ENCODE measurements at places on chromosomes 12 and 14. TPM values are rescaled to one million over a fixed set of nuclear protein-coding genes. Genes with fewer than 3 reads are reported as not detected.

- DNase-seq: no peak
These were observed 7.5 kb downstream of the LAG3 start for GRCh38 chr12:6779708-6780432.

The NFATC4 gene
- total RNA-seq: 0.81 TPM

The PGF gene
- 0.29 TPM for total RNA-seq

GRCh38 chr14:85873006-85873405, 343.1 kb downstream of the FLRT2 start:
- no peak for DNase-seq

DNA sequence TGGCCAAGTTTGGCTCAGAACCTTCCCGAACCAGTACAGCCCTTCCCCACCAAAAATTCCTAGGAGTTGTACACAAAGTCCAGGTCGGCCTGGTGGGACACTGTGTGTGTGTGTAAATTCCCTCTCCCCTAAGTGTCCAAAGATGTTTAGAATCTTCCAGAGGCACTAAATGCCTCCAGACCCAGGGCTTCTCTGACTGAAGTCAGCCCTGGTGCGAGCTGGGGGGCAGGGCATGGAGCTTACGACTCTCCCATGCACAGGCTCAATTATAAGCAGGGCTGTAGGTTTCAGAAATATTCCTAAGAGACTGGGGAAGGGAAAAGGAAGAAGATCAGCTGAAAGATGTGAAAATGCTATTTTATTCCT, 106.9 kb upstream of the ATF7IP start:
- no peak for DNase-seq

DNA sequence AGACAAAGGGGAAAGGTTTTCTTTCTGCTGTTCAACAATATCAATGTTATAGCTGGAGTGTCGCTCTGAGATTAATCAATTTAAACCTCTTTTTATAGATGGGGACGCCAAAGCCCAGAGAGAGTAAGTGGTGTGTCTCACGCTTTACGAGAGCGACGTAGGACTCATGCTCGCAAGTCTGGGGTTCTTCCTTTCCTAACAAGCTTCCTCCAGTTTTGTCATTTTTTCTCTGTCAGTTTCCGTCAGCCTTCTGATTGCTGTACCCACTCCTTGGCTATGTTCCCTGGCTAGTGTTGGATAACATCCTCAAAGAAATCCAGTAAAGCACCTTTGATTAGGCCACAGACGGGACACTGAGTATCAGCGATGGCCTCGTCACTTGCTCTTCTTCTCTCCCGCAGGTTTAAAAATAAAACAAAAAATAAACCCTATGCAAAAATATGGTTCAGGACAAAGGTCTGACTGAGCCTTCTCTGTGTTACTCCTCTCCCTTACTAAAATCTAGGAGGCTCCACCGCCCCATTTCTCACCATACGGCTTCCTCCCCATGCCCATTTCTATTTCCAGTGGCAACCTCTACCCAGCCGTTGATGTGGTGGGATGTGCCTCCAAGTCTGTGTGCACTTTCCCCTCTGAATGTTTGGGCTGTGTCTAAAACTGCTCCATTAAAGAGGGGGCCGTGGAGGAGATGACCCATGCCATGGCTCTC, 172.7 kb upstream of the PARP11 start:
- no peak for DNase-seq

DNA sequence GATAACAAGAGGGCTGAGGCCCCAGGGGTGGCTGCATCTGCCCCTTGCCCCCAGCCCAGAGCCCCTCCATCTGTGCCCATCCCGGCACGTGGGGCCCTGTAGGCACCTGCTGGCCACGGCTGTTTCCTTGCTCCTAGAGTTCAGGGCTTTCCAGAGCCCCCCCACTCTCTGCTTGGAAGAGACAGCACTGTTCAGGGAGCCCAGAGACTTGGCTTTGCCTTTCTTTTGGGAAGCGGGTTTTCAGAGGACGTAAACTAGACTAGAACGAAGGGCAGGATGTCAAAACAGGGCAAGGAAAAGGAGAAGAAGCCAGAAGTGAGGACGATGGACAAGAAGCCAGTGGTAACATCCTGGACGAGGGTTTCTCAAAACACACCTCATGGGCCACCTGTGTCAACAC, 163.3 kb upstream of the LHX5 start:
- DNase-seq: no peak

DNA sequence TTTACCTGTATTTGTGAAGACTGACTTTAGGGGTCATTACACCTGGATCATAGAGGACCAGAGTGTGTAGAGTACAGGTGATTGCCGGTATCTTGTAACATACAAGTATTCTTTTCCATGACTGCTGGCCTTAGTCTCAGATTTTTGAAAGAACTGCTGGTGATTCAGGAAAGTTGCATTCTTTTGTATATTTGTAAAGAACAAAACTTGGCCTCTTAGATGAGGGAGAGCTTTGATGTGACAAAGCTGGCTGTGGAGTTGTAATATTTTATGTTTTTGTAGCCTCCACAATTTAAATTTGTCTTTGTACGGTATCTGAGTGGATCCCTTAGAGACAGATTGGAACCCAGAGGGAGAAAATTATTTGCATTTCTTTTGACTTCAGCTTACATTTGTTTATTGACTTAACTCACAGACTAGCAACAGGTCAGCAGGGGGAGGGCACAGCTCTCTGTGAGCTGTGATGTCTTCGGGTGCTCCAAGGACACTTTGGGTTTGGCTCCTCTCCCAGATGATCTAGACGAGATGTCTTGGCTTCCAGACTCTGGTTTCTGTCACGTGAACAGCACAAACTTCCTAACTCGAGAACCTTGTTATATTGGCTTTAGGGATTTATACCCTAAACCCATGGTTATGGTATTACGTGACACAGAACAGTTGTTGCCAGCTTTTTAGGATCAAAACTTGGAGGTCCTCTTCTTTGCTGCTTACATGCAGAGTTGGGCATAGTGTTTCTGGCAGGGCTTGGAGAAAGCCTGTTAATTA, 65.9 kb downstream of the DAAM1 start:
- no peak for DNase-seq

The FOXA1 gene
- 0.42 TPM for total RNA-seq

The CLEC14A gene
- total RNA-seq: not detected
